ENCODE measurements at places on chromosomes 7 and 10.

DNA sequence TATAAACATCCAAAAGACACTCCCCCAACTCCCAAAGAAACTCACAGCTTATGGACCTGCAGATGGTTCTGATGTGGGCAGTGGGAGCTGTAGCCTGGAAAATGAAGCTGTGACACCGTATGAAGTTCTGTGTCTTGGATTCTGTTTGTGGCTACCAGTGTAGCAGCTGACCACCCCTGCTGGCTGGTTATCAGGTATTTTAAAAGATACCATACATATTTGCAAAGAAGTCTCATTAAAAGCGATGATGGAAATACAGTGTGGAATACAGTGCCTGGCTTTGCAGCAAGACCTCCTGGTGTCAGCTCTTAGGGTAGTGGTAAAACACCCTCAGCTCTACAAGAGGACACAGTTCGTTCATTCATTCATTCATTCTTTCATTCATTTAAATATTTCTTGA is 194.3 kb upstream of the PRKCQ start:
- DNase-seq = no peak

DNA sequence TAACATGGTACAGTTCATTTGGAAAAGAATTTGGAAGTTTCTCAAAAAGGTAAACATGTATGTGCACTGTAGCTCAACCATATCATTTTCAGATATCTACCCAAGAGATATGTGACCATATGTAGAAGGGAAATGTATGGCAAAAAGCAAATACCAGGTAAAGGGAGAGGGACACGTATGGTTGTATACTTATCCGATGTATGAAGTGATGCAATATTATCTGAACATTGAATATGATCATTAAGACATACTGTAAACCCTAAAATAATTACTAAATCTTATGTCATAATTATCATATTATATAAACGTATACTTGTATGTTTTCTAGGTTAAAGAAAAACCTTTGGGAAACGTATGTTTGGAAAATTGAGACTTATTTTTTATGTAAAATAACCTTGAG is 367.5 kb upstream of the KCND2 start:
- no peak for DNase-seq

DNA sequence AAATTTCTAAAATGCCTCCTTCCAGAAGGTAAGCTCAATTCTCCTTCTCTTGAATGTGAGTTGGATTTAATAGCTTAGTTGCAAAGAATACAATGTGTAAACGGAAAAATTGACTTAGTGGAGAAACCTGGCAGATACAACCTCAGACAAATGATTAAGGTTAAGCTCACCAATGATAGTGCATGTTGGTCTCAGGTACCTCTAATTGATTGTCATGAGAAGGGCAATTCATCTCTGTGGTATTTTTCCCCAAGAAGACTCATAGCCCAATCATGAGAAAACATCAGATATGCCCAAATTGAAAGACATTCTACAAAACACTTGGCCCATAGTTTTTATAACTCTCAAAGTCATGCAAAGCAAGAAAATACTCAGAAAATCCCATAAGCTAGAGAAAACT is 36.2 kb upstream of the TMEM106B start:
- no peak for DNase-seq

GRCh38 chr7:7719236-7719635 is 829 bp upstream of the RPA3 start:
- peak; percentile 44 for DNase-seq
